ENCODE measurements at places on chromosomes 13 and 19.

GRCh38 chr13:99002172-99002710 is 24.4 kb upstream of the DOCK9 start:
- no peak for DNase-seq

GRCh38 chr13:32001154-32001768 is 30.3 kb upstream of the FRY start:
- DNase-seq = no peak

GRCh38 chr13:99062593-99062992 is 84.7 kb upstream of the DOCK9 start:
- DNase-seq = no peak

- DNase-seq = no peak
Measured at GRCh38 chr19:10916602-10917001, 11.8 kb downstream of the YIPF2 start.

GRCh38 chr13:105089858-105090643 is 1445.4 kb downstream of the EFNB2 start:
- no peak for DNase-seq

DNA sequence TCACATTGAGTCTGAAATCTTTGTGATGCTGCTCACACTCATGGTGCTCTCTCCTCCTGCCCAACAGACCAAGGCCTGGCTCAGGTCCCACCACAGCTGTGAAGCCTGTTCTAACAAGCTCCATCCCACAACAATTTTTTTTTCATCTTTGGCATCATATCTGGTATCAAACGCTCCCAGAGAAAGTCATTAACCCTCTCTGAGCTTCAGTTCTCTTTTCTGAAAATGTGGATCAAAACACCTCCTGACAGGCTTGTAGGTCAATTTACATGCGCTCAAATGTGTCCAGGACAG is 224.4 kb downstream of the LACC1 start:
- DNase-seq = no peak

DNA sequence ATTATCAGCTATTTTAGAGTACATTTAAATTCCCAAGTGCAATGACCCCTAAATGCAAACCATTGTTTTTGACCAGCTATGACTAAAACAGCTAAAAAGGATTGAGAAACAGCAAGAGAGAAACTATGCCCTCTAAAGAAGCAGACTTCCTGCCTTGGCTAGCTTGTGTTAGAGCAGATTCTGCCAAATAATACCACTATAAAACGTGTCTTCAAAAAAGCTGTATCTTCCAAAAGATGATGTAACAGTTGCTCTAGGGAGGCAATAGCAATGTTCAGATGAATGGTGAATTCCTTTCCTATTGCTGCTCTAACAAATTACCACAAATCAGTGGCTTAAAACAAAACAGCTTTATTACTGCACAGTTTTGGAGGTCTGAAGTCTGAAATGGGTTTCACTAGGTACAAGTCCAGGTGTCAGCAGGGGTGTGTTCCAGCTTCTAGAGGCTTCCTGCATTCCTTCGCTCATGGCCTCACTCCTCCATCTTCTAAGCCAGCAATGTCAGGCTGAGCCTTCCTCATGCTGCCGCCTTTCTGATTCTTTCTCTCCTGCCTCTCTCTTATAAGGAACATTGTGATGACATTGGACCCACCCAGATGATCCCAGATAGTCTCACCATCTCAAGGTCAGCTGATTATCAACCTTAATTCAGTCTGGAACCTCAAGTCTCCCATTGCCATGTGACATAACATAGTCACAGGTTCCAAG is 84.5 kb downstream of the LRRC63 start:
- peak; percentile 17 for DNase-seq

GRCh38 chr13:39510316-39510695 is 92.7 kb downstream of the LHFPL6 start:
- DNase-seq = no peak

DNA sequence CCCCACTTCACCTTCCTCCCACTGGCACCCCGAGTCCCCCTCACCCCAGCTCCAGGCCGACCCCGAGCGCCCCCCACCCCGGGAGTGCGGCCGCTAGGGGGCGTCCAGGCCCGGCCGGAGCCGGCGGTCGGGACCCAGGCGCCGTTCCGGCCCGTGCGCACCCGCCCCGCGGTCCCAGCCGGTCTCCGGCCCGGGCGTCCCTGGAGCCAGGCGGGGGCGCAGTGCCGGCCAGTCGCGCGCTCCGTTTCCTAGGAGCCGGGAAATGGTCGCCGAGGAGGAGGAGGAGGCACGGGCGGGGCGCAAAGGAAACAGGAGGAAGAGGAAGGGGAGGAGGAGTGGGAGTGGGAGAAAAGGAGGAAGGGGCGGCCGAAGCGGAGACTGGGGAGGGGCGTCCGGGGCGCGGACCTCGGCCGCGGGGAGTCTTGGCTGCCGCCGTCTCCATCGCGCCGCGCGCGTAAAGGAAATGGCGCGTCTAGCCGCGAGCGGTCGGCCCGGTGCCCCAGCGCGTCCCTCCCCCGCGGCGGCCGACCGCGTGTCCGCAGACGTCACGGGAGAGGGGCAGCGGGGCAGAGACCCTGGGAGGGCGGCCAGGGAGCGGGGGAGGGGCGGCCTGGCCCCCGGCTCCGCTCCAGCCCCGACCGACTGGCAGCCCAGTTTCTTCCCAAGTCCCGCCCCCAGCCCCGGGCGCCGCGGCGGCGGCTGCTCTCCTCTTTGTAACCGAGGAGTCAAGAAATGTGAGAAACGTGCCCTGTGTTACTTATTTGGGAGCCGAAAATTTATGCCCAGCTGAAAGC is 1.1 kb upstream of the KCTD15 start:
- DNase-seq = peak; percentile 44

- DNase-seq = peak; percentile 13
Measured at GRCh38 chr13:49584771-49585182, 581 bp downstream of the RCBTB1 start.

DNA sequence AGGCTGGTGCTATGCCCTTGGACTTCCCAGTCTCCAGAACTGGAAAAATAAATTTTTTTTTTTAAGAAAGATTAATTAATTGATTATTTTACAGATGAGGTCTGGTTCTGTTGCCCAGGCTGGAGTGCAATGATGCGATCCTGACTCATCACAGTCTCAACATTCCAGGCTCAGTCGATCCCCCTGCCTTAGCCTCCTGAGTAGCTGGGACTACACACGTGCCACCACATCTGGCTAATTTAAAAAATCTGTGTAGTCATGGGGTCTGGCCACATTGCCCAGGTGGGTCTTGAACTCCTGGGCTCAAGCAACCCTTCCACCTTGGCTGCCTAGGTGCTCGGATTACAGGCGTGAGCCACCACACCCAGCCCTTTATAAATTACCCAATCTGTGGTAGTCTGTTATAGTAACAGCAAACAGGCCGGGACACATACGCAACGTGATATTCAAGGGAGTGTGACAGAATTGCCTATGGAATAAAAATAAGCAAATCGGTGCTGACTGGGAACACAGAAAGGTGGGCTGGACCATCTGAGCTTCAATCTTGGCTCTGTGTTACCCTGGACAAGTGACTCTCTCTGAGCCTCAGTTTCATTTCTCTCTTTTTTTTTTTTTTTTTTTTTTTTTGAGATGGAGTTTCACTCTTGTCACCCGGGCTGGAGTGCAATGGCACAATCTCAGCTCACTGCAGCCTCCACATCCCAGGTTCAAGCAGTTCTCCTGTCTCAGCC is 42.8 kb downstream of the PIN1 start:
- no peak for DNase-seq

DNA sequence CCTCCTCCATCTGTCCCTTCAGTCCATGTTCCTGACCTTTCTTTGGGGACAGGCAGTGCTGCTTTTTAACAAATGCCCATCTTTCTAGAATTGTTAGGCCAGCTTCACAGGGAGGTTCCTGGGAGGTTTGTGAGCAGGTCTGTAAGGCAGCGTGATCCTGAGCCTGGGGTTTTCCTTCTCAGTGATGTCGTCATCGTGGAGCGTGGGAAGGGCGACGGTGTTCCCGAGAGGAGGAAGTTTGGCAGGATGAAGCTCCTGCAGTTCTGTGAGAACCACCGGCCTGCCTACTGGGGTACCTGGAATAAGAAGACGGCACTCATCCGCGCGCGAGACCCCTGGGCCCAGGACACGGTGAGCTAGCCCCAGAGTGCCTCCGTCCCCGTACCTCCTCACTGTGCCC is 26.8 kb downstream of the CHAF1A start:
- no peak for DNase-seq

GRCh38 chr13:75818179-75818967 is 182.2 kb downstream of the LMO7 start:
- DNase-seq = no peak

DNA sequence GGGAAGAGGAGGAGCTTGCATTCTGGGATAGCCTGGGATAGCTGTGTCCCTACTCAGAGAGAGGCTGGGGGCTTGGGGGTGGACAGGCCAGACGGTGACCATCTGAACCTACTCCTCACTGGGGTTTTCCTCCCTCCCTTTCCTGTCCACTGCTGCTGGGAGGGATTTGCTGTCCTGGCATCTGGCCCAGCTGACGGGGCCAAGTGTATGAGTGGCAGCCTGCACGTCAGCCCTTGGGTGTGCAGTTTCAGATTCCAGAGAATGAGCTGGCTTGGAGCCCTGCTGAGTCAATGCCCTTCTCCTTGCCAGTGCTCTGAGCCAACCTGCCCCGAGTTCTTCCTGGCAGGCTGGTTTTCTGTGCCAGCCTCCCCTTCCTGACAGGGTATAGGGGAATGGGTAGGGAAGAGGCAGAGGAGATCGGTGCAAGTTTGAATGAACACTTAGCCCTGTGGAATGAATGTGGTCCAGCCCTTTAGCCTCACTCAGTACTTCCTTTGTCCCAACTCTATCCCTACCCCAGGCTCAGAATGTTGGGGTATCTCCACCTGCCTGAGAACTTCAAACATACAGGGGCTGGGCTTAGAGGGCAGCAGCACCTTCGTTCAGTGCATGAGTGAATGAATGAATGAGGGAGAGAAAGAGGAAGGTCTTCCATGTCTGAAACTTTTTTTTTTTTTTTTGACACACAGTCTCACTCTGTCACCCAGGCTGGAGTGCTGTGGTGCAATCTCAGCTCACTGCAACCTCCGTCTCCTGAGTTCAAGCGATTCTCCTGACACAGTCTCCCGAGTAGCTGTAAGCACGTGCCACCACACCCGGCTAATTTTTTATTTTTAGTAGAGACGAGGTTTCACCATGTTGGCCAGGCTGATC is 1.8 kb upstream of the ANGPTL4 start:
- DNase-seq = no peak
